ENCODE measurements at places on chromosomes 5 and 9.

DNA sequence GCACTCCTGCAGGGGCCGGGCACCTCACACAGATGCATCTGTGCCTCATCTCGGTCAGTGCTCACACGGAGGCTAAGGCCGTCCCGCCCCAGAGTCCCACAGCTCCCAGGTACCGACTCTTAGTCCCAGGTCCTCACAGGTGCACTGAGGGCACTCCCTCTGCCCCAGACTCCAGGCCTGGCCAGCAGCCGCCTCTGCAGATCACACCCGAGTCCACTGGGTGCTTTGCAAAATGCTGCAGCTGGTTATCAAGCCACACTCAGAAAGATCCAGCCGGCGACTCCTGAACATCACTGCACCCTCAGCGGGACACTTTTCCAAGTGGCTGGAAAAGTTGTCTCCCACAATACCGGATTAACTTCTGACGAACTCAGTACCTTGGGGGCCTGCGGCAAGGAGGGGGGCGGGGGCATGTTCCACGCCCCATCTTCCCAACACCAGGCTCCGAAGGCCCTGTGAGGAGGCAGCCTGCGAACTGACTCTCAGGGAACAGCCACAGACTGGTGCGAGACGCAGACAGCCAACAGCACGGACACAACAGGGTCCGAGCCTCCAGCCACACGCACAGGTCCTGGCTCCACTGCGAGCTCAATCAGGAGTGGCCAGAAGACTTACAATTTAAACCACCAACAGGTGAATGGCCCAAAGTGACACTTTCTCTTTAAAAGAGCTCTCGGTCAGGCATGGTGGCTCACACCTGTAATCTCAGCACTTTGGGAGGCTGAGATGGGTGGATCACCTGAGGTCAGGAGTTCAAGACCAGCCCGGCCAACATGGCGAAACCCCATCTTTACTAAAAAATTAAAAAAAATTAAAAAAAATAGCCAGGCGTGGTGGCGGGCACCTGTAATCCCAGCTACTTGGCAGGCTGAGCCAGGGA lies 4.0 kb downstream of the BRD3 start:
- DNase-seq, result no peak

DNA sequence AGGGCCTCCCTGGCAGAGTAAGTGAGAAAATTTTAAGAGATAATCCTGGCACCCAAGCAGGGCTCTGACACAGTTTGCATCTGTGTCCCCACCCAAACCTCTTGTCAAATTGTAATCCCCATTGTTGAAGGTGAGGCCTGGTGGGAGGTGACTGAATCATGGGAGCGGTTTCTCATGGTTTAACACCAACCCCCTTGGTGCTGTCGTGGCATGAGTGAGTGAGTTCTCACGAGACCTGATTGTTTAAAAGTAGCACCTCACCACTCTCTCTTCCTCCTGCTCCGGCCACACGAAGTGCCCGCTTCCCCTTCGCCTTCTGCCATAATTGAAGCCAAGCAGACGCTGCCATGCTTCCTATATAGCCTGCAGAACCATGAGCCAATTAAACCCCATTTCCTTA lies 80.1 kb downstream of the FBXW11 start:
- no peak for DNase-seq

DNA sequence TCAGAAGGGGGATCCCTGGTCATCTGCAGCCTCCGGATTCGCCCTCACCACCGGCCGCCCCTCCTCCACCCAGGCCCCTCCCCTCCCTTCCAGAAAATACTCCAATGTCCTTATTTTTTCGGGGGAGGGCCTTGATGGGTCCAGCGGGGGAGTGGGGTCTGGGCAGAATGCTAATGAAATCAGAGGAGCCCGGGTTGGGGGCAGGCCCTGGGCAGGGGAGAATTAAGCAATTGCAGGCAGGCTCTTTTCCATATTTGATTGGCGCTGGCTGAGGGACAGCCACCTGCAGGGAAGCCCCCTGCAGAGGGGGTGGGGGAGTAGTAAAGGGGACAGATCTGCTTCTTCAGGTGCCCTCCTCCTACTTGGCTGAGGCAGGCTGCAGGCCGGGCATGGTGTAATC lies 21.3 kb downstream of the PRRX2 start:
- no peak for DNase-seq

- no peak for DNase-seq
Observed at GRCh38 chr9:130938652-130939404, at the start of gene FIBCD1. Gene FIBCD1 (minus strand): TSS chr9:130939247. CDS start chr9:130938607, 640 bp downstream.

DNA sequence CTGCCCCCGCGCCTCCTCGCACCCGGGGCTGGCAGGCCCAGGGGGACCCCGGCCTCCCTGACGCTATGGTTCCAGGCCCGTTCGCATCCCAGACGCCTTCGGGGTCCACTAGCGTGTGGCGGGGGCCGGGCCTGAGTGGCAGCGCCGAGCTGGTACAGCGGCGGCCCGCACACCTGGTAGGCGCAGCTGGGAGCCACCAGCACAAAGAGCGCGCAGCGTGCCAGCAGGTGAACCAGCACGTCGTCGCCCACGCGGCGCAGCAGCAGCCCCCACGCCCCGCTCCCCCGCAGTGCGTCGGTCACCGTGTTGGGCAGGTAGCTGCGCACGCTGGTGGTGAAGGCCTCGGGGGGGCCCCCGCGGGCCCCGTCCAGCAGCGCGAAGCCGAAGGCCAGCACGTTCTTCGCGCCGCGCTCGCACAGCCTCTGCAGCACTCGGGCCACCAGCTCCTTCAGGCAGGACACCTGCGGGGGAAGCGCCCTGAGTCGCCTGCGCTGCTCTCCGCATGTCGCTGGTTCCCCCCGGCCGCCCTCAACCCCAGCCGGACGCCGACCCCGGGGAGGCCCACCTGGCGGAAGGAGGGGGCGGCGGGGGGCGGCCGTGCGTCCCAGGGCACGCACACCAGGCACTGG lies 548 bp downstream of the TERT start:
- DNase-seq, result no peak

DNA sequence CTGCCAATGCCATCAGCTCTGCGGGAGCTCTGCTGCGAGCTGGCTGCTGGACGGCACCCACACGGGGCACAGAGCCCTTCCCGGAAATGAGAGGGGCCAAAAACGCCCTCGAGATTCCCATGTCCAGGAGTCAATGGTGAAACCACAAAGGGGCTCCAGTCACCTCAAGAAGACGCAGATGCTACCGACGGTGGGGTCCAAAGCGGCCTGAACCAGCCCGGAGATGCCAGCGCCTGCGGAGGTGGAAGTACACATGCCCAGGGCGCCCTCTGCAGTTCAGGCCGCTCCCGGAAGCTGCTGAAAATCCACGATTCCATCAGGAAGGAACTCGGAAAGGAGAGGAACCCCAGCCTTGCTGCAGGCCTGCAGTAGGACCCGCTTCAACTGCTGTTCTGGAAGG lies 82.4 kb upstream of the SELENOP start:
- DNase-seq, result no peak

GRCh38 chr5:22757776-22758175 lies 95.4 kb downstream of the CDH12 start:
- no peak for DNase-seq

DNA sequence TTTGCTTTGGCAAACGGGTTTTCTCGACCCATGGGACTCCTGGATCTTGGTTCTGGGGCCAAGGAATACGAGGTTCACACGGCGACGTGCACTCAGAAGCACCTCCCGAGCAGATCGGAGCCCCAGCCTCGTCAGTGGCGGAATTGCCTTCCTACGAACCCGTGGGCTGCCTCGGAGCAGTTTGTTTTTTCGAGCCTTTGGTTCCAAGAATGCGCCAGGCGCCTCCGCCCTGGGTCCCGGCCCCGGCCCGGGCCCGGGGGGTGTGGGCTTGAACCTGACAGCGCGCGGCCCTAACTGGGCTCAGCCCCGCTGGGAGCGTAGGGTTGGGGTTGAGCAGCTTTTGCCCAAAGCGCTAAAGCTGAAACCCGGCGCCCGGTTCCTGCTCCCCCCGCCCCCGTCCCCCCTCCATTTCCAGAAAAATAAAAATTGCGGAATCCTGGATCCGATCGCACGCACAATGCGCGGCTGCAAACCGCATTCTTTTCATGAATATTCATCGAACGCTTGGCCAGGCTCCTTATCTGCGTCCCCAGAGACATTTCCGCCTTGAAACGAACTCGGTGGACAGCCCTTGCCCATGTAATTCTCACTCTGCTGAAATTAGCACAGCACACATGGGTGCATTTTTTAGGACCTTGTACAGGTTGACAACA lies 1.0 kb downstream of the BASP1 start:
- DNase-seq, result no peak

DNA sequence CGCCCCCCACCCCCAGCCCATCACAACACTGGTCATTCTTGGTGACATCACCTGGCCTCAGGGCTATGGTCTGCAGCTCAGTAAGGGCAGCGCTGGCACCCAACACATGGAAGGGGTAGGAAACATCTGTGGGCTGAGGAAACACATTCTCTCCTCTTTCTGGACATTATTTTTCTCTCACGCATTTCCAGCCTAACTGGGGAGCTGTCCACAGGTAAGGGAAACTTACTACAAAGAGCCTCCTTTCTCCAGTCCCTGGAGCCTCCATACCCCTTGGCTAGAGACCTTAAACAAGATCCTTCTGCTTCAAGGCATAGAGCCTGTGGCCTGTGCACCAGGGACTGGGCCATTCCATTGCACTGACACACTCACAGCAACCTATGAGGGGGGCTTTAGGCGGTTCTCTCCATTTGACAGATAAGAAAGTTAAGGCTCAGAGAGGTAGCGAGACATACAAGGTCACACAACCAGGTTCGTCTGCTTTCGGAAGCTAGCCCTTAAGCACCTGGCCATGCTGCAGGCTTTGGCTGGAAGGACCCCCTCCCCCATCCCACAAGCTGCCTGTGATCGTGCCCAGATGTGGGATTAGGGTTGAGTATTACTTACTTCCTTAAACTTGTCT lies 40.7 kb downstream of the CXXC5 start:
- no peak for DNase-seq

DNA sequence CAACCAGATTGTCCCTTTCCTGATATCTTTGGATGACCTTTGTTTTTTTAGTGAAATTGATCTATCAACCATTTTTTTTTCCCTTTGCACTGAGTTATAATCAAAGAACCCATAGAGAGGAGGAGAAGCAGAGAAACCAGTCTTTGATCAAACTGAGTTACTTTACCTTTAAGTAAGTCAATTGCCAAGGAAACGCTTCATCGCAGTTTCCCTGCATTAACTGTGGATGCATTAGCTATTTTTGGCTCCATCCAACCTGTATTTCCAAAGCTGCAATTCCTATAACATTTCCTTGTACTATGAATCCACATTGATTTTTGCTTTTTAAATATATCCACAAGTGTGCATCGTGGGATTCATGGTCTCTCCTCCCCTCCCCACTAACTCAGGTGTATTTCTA lies 268.1 kb downstream of the NTRK2 start:
- DNase-seq, result no peak

DNA sequence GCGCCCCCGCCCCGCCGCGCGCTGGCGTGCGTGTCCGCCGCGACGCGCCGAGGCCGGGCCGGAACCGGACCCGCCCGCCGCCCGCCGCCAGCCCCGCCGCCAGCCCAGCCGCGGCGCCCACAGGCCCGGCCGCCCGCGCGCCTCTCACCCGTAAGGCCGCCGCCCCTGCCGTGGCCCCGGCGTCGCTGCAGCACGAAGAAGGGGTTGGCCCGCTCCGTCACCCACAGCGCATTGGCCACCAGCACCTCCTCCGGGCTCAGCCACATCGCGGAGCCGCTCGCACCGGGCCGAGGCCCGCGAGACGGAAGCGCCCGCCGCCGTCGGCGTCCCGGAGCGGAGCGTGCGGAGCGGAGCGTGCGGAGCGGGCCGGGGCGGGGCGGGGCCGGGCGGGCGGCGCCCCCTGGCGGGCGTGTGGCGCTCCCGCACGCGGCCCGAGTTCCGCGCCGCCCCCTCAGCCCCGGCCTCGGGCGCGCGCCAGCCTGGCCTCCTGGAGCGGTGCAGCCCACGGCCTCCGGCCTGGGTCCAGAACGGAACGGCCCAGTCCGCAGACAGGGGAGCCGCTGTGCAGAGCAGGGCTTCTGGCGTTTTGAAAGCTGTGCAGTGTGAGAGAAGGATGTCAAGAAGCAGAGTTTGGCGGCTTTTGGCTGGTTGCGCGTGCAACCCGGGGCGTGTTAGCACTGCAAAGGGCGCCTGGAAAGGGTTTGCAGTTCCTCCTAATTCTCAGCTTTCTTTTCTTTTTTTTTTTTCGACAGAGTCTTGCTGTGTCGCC lies at the start of gene TBC1D9B:
TBC1D9B (minus strand) TSS at position 342 of the 769 bp plus-strand sequence; CDS start at position 266, 76 bp downstream.
- peak; percentile 52 for DNase-seq
